ENCODE measurements at places on chromosomes 12 and 14. TPM values are rescaled to one million over a fixed set of nuclear protein-coding genes. Genes with fewer than 3 reads are reported as not detected.

Gene TSHR
- not detected for total RNA-seq

Gene CSRP2
- total RNA-seq = 12.8 TPM

Gene APAF1
- 19.1 TPM for total RNA-seq

Gene GDF3
- total RNA-seq = 1.0 TPM

Gene RNASE2
- total RNA-seq = not detected

Gene GPR137C
- total RNA-seq = 0.77 TPM

Gene RIPK3
- 1.8 TPM for total RNA-seq

Gene POTEG
- not detected for total RNA-seq

Data from dermis microvascular lymphatic vessel endothelial cell (primary cell).